ENCODE measurements at places on chromosomes 13 and 19.

DNA sequence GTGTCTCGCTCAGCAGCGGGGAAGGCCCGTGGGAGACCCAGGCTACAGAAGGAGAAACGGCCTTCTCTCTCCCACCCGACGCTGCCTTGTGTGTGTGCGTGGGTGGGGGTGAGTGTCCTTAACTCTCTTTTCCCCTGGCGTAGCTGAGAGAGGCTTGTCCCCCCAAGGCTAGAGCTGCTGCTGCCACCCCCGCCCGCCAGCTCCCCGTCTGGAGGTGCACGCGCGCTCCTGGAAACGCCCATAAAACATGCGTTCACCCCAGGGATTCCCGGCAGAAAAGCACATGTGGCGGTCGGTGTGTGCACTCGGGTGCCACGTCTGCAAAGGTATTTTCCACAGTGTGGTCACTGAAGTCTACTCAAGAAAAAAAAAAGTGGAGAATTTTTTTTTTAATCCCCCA, 36.1 kb downstream of the GADD45B start:
- DNase-seq, result no peak

- no peak for DNase-seq
Observed at GRCh38 chr19:54427586-54427985, 12.3 kb downstream of the TTYH1 start.

DNA sequence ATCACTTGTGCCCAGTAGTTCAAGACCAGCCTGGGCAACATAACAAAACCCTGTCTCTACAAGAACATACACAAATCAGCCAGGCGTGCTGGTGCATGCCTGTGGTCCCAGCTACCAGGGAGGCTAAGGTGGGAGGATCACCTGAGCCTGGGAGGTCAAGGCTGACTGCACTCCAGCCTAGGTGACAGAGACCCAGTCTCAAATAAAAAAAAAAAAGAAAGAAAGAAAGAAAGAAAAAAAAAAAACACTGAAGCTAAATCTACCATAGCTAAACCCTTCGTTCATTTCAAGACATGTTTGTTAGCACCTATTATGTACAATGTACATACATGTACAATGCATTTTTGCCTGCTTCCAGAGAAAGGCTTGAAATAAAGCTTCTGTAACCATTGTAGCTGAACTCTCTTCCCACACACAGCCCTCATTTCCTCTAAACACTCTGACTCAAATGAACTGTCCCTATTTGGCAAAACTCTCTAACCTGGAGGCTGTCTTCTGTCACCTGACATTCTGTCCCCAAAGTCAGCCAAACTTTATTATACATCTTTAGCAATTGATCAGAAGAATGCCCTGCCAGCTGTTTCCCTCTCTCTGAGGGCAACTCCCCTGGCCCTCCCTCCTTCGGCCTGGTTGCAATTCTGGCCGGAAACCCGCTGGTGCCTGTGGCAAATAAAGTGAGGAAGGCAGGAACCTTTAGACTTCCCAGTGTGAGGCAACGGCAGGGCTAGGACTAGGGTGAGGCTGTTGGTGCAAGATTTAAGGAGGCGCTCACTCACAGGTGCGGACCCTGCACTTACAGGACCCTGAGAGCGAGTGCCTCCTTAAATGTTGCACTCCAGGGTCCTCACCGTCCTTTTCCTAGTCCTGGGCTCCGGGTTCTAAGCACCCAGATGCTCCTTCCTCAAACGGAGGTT, 1.8 kb downstream of the ETHE1 start:
- DNase-seq, result no peak

DNA sequence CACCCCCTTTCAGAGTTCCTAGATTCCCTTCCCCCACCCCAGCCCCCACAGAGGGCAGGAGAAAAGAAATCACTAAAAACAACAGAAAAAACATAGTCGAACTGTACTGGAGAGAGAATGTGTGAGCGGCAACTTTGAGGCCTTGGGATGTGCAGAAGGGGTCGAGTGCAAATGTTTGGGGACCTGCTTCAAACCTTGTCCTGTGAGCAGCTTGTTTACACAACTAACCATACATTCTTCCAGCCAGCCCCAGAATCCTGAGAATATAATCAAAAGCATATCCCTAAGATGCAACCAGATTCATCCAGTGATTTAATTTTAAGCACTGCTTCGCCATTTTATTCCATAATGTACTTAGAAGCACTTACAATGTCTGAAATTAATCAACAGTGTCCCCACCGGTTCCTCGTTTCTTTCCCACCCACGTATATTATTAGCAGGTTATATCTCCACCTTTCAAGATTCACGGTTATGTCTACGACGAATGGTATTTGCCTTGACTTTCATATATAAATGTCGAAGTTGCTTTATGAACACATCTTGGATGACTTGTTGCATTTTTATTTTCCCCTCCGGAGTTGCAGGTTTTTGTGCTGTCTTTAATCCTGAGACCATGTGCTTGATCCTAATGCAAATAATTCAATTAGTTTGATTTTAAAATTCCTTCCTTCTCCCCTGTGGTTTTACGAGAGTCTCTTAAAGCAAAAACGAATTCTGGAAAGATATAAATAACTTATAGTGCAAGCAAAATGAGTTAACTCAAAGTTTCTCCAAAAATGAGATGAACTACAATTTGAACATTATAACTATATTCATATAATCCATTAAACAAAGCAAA, 107.6 kb downstream of the ZIC5 start:
- no peak for DNase-seq

GRCh38 chr13:112879283-112879833, 89.7 kb upstream of the MCF2L start:
- DNase-seq, result no peak

- DNase-seq, result no peak
Observed at GRCh38 chr19:31418055-31418454, 68.8 kb upstream of the TSHZ3 start.

DNA sequence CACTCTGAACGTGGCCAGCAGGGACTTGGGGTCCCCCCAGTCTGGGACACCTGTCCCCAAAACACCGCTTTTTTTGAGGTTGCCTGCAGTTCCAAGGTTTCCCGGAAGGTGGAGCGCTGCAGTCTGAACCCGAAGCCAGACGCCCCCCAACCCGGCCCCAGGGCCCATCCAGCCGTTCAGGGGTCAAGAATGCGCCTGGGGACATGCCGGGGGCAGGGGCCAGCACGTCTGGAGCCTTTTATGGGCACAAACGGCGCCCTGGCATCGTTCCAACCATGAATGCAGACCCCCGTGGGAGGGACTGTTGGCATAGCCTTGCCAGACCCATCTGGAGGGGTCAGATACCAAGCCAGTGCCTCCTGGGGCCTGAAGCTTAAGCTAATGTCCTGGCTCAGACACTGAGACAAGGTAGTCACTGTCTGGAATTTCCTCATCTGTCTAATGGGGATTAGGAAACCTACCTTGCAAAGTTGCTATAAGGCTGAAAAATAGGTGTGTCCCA, 6.9 kb downstream of the S1PR5 start:
- peak; percentile 31 for DNase-seq

- DNase-seq, result no peak
Observed at GRCh38 chr13:97067017-97067895, 73.0 kb upstream of the OXGR1 start.

Data from activated CD4-positive, CD25-positive, alpha-beta regulatory T cell treated with anti-CD3 and anti-CD28 coated beads, Interleukin-2, amount 50 U/mL, for 16 hours (primary cell).